ENCODE measurements at places on chromosomes 1 and 21. TPM values are rescaled to one million over a fixed set of nuclear protein-coding genes. Genes with fewer than 3 reads are reported as not detected.

Gene KPRP
- not detected for total RNA-seq

Gene SLC9C2
- 0.26 TPM for total RNA-seq

Gene OPRD1
- total RNA-seq: not detected

Gene IFNAR2
- 32.4 TPM for total RNA-seq

Gene G0S2
- 36.5 TPM for total RNA-seq

Gene FMO2
- total RNA-seq: 392 TPM

Gene TSPAN2
- 6.1 TPM for total RNA-seq

Gene KIF26B
- total RNA-seq: 3.4 TPM

Gene ERRFI1
- 92.8 TPM for total RNA-seq

Gene FAM43B
- total RNA-seq: 0.20 TPM

Gene DCDC2B
- not detected for total RNA-seq

Gene PPM1J
- 0.32 TPM for total RNA-seq

Gene HNRNPCL2
- not detected for total RNA-seq

Measured in upper lobe of right lung (tissue), 1 donor.